Cortex of kidney (tissue), 1 donor: ENCODE measurements at places on chromosomes 2 and 18.

DNA sequence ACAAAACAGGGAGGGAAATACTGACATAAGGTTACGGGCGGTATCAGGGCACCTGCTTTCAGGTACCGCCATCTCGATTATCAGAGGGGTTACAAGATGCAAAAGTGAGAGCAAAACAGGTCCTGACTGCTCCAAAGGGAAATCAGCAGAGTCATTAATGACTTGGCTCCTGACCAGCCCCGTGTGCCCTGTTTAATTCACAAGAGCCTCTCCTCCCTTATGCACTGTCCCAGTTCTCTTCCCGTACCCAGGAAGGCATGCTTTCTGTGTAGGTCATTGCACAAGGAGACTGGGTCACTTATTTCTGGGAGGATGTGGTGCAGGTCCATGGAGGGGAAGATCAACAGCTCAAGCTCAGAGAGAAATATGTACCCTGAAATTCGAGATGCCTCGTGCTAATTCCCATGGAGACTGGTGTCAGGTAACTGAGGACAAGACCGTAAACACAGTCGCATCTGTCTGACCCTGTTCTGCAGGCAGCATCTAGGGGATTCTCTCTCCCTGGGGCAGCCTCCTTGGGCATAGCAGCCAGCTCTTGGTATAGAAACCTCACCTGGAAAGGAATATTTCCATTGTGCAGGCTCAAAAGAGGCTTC is 79.9 kb downstream of the HNRNPLL start:
- no peak for DNase-seq

DNA sequence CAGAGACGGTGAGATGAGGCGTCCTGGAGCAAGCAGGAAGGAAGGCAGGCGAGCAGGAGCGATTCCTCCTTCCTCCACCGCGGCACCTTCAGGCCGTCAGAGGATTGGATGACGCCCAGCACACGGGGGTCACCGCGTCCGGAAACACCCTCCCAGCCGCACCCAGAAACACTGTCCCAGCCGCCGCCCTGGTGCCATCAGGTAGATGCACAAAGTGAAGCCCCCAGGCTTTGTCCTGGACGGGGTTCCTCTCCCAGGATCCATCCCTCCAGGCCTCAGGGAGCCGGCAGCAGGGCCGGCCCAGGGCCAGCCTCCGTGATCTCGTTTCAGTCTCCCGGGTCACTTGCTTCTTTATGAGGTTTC is 31.5 kb downstream of the RTP5 start:
- no peak for DNase-seq

GRCh38 chr2:54194761-54195750 is 61.0 kb downstream of the TSPYL6 start:
- DNase-seq: no peak

DNA sequence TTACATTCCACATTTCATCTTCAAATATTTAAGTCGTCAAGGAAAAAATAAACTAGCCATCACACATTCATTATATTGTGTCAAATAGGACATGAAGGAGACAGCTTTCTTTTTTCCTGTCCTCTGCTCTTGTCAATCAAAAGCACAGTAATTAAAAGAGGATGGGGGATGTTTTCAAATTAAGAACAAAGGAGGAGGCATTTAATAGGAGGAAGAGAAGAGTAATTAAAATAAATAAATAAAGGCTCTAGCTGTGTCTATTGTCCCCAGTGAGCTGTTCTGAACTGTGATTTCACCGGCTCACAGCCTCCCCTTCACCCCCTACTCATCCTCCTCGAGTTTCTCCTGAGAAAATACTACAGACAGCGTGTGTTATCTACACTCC is 1377.1 kb upstream of the PIK3C3 start:
- no peak for DNase-seq

- no peak for DNase-seq
These were observed 633 bp downstream of the KIAA1328 start for GRCh38 chr18:36829362-36830157.

- DNase-seq: no peak
These were observed 81.1 kb downstream of the MRPS9 start for GRCh38 chr2:105118960-105119359.

- DNase-seq: no peak
These were observed 612.0 kb downstream of the IRS1 start for GRCh38 chr2:226187616-226188015.

DNA sequence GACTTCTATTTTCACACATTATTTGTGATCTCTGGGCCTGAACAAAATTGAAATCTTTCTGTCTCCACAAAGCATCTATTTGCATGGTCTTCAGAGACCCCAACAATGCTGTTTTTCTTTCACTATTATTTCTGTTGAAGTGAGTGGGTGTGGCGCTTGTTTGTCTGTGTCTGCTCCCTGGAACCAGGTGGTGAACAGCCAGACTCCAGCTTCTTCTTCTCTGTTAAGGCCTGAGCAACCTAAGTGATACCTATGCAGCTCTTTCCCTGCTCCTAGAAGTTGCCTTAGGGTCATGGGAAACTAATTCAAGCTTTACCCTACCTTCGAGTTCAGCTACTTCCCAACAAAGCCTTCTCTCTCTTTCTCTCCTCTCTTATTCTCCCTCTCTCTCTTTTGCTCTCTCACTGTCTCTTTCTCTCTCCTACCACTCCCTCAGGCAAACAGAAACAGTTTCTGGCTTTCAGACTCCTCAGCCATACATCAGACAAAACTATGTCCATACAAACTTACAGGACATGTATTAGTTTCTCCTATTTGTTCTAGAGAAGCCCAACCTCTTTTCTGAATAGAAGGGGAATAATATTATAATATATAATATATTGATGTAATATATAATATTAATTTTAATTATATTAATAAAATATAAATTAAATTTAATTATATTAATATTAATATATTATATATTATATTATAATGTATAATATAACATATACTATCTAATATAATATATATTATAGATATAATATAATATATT is 552.5 kb downstream of the DSC3 start:
- no peak for DNase-seq

DNA sequence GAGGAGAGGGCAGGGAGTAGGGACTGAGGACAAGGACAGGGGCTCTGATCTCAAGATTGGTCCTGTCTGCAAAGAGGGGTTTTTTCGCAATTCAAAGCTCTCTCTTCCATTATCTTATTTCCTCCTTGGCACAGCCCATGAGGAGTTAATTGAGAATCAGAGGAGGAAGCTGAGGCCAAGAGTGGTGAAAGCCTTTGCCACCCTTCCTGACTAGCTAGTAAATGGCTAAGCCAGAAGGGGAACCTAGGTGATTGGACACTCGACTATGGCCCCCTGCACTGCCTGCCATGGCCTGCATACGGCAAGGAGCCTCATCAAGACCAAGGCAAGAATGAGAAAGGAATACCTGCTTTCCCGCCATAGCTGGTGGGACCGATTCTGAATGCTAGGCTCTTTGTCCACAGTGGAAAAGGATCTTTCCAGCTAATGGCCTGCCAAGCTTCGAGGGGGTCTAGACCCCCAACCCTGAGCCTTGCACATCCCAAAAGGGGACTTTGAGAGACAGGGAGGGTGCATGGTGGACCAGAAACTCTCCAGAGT is 237.9 kb downstream of the HAUS1 start:
- no peak for DNase-seq

GRCh38 chr2:151891566-151892194 is 63.5 kb upstream of the ARL5A start:
- no peak for DNase-seq

GRCh38 chr2:191968120-191968519 is 121.2 kb upstream of the CAVIN2 start:
- DNase-seq: no peak

GRCh38 chr18:10045296-10045891 is 131.6 kb downstream of the VAPA start:
- DNase-seq: no peak

DNA sequence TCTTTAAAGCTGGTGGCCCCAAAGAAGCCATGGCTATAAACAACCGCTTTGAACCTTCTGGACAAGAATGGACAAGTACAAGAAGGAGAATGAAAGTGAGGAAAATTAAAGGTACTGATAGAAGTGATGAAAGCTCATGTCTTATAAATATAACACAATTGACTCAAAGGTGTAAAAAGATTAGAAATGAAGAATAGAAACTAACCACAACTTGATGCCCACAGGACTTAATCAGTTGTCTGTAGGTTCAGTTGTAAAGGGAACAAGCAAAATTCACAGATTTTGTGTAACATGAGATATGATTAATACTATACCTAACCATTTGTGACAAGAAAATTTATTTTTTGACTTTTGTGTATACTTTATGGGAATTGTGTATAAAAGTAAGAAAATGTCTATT is 135.7 kb downstream of the NUP35 start:
- no peak for DNase-seq

- no peak for DNase-seq
These were observed 161.2 kb upstream of the LRP1B start for GRCh38 chr2:142291969-142292368.

DNA sequence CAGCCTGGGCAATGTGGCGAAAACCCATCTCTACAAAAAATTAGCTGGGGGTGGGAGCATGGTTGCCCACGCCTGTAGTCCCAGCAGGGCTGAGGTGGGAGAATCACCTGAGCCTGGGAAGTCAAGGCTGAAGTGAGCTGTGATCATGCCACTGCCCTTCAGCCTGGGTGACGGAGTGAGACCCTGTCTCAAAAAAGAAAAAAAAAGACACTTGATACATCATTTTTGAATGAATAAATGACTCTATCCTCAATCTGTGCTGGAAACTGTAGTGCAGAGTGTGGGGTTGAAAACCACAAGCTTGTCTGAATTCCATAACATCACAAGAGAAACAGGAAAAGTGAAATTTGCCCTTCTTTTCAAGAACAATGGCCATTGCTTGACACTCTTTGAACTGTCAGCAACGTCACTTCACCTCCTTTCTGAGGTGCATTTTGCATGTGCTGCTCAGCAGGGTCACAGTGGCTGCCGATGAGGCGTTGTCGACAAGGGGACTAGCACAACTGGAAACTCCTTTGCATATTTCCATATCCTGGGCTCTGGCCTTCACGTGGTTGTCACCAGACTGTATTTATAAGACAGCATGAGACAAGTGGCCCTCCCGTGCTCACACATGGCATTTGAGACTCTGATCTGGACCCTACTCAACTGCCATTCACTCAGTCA is 54.2 kb downstream of the DDX1 start:
- no peak for DNase-seq

DNA sequence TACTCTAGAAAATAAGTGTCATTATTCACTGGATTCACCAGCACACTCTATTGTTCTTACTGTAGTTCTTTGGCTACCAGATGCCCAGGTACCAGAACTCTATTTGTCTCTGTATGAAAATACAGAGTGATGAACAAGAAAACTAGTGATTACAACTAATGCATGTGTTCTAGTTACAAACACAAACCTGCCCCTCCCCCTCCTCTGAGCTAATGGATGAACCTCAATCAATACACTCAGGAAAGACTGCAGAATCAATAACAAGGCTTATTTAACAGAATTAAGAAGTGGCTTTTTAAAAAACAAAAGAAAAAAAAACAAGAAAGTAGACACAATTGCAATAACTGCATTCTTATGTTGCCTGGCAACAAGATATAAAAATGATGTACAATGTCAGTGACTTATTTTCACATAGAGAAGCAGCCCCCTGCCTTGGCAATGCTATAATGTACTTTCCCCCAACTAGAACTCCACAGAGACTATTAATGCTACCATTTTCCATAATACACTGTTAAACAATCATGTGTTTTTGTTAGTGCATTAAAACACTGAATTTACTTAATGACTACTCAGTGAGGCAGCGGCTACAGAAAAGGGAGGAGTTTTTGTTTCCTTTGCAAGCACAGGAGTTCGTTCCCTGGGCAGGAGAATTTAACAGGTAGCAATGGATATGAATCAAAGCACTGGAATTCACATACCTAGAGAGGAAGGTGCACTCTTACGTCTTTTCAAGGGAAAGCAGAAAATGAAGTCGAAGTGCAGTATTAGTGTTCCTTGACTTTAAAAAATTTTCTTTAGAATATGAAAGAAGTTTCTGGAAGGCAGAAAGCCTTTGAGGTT is 318.8 kb upstream of the REV1 start:
- no peak for DNase-seq

- DNase-seq: no peak
These were observed 23.6 kb downstream of the SLC66A2 start for GRCh38 chr18:79927607-79928562.

- DNase-seq: no peak
These were observed 90.1 kb downstream of the ACVR1 start for GRCh38 chr2:157785866-157786662.

- no peak for DNase-seq
These were observed 83.0 kb downstream of the ACSL3 start for GRCh38 chr2:222943820-222944219.

- no peak for DNase-seq
These were observed 744.3 kb upstream of the ACVR2A start for GRCh38 chr2:147100406-147101035.

DNA sequence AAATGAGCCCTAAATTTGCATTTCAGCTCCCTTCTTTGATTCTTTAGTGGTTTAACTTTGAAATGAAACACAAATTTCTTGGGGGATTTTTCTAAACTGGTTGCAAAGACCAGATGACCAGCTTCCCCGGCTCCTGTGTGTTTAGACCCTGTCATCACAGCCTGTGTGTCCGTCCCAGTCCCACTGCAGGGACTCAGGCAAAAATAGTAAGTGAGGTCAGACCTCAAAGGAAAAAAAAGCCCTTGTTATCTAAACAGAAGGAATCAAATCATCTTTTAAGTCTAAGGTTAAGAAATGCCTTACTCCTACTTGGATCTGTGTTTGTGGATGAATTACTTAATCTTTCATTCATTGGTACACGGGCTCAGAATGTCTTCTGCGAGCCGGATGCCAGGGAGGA is 423.7 kb downstream of the LPIN1 start:
- DNase-seq: no peak

DNA sequence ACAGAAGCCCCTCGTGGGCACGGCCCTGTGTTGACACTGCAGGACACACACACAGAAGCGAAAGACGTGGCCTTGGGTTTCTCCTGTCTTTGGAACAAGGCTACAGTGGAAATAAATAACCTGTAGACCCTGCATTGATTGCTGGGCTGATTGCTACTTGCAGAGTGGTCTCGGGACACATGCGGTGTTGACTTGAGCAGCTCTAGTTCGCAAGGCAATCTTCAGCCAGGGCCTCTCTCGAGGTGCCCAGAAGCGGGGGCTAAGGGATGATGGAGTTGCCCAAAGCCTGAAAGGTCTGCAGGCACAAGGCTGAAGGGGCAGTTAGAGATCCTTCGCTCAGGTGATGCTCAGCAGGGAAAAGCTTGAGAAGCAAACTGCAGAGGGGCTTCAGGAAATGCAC is 180.3 kb downstream of the SEPTIN10 start:
- no peak for DNase-seq

- no peak for DNase-seq
These were observed 555.2 kb upstream of the FANCL start for GRCh38 chr2:58796239-58796910.

DNA sequence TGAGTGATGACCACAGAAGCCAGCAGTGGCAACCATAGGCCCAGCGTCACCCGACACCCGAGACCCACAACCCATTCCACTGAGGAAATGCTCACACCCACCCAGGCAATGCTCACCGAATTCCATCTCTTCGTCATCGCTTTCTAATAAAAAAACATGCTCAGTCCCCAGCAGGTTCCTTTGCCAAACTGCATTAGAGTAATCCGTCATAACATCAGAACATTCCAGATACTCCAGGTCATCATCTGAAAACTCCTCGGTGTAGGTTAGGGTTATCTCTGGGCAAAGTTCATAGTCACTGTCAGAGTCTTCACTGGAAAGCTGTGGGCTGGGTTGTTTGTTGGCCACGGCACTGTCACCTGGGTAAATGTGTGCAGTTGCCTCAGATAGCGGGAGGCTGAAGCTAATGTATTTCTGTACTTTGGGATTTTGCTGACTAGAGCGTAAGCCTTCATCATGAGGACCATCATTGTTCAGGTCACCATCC is 49.3 kb downstream of the ALPK2 start:
- DNase-seq: no peak

- no peak for DNase-seq
These were observed 145.0 kb downstream of the CLIP4 start for GRCh38 chr2:29260142-29260772.

GRCh38 chr2:25119263-25119662 is 49.1 kb downstream of the POMC start:
- DNase-seq: no peak
